ENCODE measurements at places on chromosomes 5 and 9. TPM values are rescaled to one million over a fixed set of nuclear protein-coding genes. Genes with fewer than 3 reads are reported as not detected.

The SVEP1 gene
- 0.04 TPM for total RNA-seq

The AGPAT2 gene
- 106 TPM for total RNA-seq

The FOXD4L5 gene
- total RNA-seq: 0.04 TPM

The NIM1K gene
- 0.17 TPM for total RNA-seq

The PDE6A gene
- not detected for total RNA-seq

The HSPB3 gene
- total RNA-seq: not detected

The GRXCR2 gene
- total RNA-seq: not detected

The ZNF169 gene
- 2.4 TPM for total RNA-seq

The PCDH1 gene
- total RNA-seq: 53.0 TPM

The PDLIM4 gene
- total RNA-seq: 26.5 TPM

The ELAVL2 gene
- 10.9 TPM for total RNA-seq

The LCP2 gene
- not detected for total RNA-seq

The SLC36A2 gene
- total RNA-seq: not detected

The IL17B gene
- total RNA-seq: not detected

All from PC-3 (cell line).